Adrenal gland (tissue), 19 donors: ENCODE measurements at places on chromosomes 11 and 22. TPM values are rescaled to one million over a fixed set of nuclear protein-coding genes. Genes with fewer than 3 reads are reported as not detected.

DNA sequence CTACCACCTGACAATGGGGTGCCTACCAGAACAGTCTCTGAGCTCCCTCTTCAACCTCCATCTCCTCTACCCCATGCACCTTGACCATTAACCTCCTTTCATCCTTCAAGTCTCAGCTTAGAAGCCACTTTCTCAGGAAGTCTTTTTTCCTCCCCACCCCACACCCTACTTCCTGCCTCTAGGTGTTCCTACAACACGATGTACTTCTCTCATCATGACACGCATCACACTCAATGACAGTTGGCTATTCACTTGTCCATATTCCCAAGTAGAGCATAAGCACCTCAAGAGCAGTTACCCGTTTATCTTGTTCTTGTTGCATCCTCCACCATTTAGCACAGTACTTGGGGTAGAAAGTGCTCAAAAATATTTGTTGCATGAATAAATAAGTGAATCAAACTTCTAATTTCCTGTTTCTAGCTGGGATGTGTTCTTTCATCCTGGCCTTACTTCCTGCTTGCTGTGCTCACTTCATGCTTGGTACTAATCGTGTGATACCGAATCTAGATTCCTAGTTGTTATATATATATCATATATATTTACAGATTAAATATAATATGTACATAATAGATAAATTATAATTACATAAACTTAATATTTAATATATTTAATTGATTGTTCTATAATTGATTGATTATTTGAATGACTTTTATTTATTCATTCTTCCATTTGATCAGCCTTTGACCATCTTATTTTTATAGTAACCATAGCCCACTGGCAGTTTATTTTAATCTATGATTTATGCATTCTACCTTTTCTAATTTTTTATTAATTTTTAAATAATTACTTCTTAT, 177.5 kb upstream of the TMEM45B start:
- DNase-seq: no peak

JAML gene
- total RNA-seq: 5.6 TPM

DNA sequence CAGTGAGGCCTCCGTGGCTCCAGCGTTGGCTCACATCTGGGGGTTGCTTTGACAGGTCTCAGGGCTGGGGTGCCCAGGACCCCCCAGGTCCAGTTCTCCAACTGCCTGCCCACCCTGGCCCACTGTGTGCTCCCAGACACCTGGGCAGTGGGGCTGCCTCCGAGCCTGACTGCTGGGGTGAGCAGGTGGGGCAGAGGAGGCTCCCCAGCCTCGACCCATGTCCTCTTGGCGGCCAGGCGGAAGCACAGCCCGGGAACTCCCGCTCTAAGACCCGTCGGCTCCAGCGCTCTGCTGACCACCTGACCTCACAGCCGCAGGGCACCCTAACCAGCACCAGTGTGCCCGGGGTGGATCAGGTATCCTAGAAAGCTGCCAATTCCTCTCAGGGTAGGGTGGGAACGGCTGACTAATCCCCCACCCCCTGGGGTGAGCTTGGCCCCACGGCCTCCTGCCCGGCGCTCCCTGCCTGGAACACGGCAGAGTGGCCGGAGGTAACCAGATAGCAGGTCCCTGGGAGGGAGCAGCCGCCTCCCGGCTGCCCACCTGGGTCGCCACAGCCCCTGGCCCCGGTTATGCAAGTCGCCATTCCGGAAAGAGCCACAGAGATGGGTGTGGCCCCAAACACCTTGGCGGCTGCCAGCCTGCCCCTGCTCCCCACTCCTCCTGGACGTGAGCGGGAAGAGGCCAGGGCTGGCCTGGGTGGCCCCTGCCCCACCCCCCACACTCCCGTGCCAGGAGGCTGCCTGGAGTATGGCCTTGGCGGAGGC, 19.2 kb upstream of the MUC5B start:
- no peak for DNase-seq

DNA sequence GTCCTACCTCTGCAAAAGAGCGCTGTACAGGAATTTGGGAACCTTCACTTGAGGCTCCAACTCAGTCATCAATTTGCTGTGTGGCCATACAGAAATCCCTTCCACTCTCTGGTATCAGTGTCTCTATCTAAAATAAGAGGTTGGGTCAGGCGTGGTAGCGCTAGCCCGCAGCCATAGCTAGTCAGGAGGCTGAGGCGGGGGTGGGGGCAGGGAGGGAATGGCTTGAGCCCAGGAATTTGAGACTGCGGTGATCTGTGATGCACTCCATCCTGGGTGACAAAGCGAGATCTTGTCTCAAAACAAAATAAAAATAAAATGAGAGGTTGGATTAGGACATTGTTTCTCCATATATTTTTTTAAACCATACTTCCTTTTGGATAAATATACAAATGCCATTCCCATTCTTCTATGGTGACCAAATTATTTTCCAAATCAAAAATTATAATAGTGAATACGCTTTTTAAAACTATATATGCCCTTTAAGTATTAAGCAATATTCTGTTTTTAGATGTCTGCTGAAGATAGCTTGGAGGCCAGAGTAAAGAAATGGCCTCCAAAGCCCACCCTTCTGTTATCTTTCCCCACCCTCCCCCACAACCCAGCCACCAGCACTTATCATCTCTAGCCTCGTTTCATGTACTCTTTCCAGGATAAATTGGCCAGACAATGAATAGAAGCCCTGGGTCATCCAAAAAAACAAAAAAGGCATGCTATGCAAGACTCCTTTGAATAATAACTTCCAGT, 87.2 kb downstream of the PLEKHA7 start:
- no peak for DNase-seq

GRCh38 chr11:116901964-116902688, 64.7 kb upstream of the APOA1 start:
- no peak for DNase-seq

DNA sequence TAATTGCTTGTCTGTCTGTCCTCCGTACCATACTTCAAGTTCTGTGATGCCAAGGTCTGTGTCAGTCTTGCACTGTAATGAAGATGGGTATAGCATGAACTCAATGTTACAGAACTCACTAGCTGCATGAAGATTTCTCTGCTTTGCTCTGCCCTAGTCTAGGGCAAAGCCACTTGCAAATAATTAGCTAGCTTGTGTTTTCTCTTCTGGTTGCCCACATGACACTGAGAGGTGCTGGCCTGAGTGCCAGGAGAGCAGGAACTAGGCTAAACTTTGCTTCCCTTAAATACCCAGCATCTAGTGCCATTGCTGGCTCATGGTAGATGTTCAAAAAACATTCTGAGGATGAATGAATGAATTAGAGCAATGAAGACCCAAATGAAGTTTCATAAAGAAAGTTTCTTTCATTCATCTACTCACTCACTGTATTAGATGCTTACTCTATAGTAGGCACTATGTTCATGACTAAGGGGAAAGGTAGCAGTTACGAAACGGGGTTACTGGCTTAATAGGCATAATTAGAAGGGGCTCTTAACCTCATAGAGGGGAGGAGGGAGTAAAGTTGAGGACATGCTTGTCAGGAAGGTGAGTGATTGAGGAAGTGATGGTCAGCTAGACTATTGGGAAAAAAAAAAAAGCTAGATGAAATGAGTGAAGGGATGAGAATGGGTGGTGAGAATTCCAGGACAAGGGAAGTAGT, 4.4 kb upstream of the ENDOD1 start:
- no peak for DNase-seq

- no peak for DNase-seq
Measured at GRCh38 chr11:7281079-7281478, 29.4 kb downstream of the SYT9 start.

STK33 gene
- total RNA-seq: 6.8 TPM

GRCh38 chr11:111777094-111778046, 11.2 kb upstream of the PPP2R1B start:
- DNase-seq: peak; percentile 49

DNA sequence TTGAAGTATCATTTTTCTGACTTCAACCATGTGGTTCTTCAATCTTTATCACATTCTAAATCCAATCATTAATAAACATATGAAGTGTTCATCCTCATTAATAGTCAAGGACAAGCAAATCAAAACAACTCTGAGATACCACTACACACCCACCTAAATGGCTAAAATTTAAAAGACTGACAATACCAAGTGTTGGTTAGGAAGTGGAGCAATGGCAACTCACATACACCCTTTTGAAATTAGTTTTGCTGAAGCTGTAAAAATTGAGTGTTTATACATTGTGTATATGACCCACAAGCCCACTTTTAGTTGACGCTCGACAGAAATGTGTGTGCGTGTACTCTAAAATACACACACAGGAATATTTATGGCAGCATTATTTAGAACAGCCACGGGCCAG, 36.7 kb upstream of the LMO2 start:
- no peak for DNase-seq

- DNase-seq: no peak
Measured at GRCh38 chr22:30201945-30202344, 44.6 kb downstream of the LIF start.

INSC gene
- 0.79 TPM for total RNA-seq

DNA sequence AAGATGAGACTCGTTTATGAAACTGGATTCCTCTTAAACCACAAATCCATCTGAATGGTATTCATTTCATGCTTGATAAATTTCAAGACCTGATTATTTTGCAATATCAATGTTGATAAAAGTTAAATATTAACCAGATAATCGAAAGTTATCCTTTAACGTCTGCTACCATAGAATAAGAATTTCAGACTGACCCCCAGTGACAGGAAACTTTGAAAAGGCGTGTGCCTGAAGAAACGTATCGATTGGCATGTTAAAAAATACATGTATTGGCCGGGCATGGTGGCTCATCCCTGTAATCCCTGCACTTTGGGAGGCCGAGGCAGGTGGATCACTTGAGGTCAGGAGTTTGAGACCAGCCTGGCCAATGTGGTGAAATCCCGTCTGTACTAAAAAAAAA, 13.9 kb downstream of the SCGB1A1 start:
- no peak for DNase-seq

LMO2 gene
- 32.6 TPM for total RNA-seq

PDE3B gene
- 1.8 TPM for total RNA-seq

BDNF gene
- under 0.01 TPM for total RNA-seq

GRCh38 chr22:30038219-30038618, 42.0 kb upstream of the HORMAD2 start:
- no peak for DNase-seq

ARAP1 gene
- total RNA-seq: 149 TPM

GRCh38 chr11:100640646-100641045, 46.4 kb upstream of the ARHGAP42 start:
- no peak for DNase-seq

DNA sequence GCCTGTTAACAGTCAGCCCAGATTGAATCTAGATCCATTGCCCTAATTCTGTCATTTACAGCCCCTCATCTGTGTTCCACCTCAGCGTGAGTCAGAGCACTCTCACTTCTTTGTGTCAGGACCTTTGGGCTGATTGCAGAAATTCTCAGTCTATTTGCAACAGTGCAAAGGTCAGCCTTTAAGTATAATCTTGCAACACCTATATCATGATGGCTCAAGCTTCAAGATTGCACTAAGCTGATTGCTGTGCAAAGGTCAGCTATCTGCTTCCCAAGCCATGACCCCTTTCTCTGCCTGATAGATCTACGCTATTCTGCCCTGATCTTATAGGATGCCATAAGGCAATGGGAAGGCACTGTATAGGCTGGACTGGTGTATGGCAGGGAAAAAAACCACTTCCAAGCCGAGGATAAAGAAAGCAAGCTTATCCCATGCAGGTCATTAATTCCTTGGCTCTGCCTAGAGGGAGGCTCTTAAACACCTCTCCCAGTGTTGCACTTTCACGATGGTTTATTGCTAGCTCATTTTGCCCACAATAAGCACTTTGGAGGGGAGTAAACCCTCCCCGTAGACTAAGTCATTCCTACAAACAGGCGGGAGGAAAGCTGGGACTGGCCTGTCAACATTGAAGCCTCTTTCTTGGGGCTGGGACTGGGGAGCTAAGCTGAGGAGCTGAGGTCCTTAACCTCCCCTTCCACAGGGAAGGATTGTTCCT, 100.6 kb downstream of the RRAS2 start:
- no peak for DNase-seq

- DNase-seq: no peak
Measured at GRCh38 chr11:33885338-33886005, 6.4 kb downstream of the LMO2 start.

GRCh38 chr11:2779981-2780849, 80.4 kb upstream of the KCNQ1OT1 start:
- DNase-seq: peak; percentile 60

- no peak for DNase-seq
Measured at GRCh38 chr11:11998091-11998781, 10.2 kb downstream of the DKK3 start.

GRCh38 chr11:17012179-17012578, 2.0 kb downstream of the PLEKHA7 start:
- no peak for DNase-seq

GRCh38 chr11:18791207-18791968, at the start of gene PTPN5:
Gene PTPN5 (minus strand): TSS chr11:18791798. CDS start chr11:18771958, 19,840 bp downstream.
- DNase-seq: no peak

DNA sequence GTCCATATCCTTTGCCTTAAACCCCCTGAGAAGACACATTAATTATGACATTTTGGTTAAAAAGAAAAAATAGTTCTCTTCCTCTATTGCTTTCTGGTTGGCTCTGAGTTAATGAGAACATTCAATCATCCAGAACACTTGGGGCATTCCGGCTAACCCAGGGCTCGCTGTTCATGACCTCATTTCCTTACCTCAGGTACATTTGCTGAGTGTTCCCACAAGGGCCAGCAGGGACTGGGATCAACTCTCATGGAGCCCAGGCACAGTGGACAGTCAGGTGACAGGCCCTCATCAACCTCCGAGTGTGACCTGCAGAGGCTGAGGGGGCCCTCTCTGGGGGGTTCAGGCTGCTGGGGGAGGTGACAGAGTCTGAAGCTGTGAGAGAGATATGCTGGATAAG, 98.9 kb downstream of the MYO18B start:
- no peak for DNase-seq
